ENCODE measurements at places on chromosomes 16 and 17. TPM values are rescaled to one million over a fixed set of nuclear protein-coding genes. Genes with fewer than 3 reads are reported as not detected.

Gene ADAM11
- total RNA-seq, result under 0.01 TPM

Gene ATP2A3
- 2.0 TPM for total RNA-seq

Gene KRTAP4-5
- not detected for total RNA-seq

Gene C16orf96
- total RNA-seq, result not detected

Gene MAFG
- total RNA-seq, result 17.3 TPM
